ENCODE measurements at places on chromosomes 6 and 20.

GRCh38 chr6:147176795-147177194, 27.4 kb upstream of the STXBP5 start:
- peak; percentile 75 for DNase-seq

DNA sequence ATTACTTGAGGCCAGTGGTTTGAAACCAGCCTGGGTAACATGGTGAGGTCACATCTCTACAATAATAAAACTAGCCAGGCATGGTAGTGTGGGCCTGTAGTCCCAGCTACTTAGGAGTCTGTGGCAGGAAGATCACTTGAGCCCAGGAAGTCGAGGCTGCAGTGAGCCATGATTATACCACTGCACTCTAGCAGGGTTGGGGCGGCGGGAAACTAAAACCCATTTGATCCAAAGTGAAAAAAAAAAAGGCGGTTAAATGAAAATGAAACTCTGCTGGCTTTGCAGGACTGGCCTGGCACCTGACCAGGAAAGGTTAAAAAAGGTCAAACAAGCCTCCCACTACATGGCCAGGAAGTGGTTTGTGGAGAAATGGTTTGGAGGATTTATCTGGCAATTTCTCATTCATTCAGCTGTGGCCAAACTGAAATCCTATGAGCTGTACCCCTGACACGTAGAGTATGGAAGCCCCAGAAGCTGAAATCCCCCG, 36.6 kb downstream of the MTRES1 start:
- no peak for DNase-seq

DNA sequence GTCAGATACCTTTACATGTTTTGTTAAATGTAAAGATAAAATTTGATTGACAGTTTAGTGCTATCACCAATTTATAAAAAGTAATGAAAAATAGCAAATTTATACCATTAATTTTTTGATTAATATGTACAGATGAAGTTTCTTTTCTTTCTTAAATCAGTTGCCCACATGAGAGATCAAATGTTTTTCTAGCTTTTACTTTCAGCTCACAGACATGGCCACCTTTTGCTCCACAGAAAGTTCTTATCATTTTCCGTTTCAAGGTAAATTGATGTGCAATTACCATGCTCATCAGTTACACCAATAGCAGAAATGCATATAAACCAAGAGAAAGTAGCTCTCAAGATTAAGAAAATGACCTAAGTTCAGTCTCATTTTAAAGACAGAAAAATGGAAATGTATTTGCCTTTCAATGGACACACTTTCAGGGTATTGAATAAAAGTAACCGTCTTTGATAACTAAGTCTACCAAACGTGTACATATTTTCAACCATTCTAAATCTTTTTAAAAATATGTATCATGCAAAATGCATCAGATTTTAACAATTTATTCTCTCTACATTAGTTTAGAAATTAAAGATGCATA, 16.6 kb upstream of the EXOC2 start:
- DNase-seq = no peak

DNA sequence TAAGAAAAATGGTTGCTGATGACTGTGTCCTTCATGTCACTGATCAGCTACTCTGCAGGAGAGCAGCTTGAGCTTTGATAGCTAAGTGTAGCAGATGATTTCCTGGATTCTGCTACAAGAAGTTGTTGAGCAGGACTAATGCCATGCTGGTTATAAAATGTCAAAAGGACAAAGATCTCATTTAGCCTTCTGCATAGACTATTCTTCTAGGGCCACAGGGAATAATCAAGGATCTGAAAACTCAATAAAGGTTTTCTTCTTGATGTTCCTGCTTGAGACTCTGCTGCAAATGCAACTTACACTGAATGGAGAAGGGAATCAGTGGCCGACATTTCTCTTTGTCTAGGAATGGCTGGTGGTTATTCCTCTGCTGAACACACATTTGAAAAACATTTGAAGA, 360.3 kb upstream of the PTCHD4 start:
- DNase-seq = no peak

DNA sequence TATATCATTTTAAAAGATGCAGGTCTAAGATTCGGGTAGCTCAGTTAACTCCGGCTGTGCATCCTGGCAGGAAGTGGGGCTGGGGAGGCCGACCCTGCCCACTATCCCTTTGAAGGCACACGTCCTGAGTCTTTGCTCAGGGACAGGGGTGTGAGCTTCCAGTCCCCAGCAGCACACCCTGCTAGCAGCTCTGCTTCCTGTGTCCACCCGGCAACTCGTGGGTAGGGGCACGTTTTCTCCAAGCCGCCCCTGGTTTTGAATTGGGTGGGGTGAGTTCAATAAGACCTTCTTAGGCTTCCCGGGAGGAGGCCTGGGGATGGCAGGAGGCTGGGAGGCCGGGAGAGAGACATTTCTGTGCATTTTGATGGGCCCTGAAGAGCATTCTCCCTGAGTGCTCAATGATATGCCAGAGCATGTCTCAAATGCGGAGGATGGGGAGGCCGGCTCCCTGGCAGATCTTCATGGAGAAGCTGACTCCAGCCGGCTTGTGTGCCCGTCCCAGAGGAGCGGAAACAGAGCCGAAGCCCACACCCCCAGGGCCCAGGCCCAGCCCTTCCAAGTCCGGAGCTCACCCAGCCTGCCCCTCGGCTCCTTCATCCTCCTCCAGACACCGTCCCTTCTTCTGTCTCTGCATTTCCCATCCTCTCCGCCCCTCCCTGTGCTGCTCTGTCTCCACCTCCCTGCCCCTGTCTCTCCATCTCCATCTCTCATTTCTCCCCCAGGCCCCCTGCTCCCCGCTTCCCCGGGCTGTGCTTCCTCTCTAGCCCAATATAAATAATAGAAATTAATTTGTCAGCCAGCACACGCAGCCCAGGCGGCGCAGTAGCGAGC, 36.3 kb upstream of the ZFAND3 start:
- peak; percentile 62 for DNase-seq

- DNase-seq = no peak
These were observed 7.5 kb downstream of the YTHDF1 start for GRCh38 chr20:63208346-63208909.

DNA sequence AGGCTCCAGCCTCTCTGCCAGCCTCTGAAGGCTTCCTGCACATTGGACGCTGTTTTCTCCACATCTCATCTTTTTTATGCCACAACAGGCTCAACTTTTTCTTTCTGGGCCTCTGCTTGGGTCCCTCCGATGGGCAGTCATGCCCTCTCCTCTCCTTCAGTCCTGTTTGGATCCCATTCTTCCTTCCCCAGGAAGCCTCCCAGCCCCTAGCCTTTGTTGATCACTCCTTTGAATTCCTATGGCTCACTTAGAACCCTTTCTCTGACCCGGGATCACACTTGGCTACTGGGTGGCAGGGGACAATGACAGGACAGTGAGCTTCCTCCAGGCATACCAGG, 4.5 kb downstream of the SLA2 start:
- DNase-seq = no peak

DNA sequence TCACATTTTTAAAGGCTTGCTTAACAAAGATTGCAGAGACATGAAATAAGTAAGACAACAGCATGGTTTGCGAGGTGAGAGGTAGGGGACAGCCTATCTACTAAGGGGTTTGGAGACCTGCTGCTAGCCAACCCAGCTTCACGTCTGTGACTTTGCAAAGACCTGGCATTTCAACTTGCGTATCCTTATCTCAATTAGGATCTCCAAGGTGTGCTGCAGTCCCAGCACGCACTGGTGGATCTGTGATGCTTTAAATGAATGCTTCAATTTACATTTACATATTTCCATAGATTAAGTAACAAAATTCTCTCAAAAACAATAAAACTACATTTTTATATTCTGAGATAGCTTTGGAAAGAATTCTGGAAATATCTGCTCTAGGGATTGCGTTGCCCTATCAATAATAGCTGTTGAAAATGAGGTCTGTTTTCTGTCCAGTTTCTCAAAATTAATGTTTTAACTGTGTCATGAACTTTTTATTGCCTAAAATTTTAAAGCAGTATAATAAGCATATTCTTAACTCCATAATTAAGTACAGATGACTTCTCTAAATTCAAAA, 124.4 kb upstream of the EDN1 start:
- no peak for DNase-seq

DNA sequence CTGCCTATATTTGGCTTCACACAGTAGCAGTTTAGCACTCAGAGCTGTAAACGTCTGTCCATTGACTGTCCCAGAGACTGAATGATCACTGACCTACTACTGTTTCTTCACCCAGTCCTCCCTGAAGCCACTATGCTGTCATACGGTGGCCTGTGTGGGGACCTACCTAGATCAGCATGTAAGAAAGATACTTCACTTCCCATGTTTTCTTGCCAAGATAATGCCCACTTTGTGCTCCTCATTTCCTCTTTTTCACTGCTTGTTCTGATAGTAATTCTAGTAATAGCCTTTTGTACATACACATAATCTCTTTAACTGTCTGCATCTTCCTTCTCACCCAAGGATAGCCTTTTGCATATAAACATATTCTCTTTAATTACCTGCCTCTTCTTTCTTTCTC, 109.9 kb upstream of the TIAM2 start:
- DNase-seq = no peak

GRCh38 chr20:43942201-43942590, 27.5 kb downstream of the TOX2 start:
- no peak for DNase-seq

DNA sequence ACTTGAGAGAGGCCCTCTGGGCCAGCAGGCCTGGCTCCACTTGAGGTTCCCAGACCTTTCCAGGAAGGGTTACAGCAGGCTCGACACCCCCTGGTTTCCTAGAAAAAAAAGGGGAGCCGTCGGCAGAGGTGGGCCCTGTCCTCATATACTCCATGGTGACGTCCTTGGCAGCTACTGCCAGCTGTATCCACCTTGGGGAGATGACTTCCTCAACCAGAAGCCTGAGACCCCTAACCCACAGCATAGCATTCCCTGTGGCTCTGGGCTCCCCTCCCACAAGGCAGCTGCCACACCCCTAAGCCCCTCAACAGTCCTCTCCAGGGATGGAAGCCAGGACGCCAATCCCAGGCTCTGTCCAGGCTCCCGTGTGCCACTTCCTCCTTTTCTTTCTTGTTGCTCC, 294.8 kb downstream of the CDC5L start:
- no peak for DNase-seq

DNA sequence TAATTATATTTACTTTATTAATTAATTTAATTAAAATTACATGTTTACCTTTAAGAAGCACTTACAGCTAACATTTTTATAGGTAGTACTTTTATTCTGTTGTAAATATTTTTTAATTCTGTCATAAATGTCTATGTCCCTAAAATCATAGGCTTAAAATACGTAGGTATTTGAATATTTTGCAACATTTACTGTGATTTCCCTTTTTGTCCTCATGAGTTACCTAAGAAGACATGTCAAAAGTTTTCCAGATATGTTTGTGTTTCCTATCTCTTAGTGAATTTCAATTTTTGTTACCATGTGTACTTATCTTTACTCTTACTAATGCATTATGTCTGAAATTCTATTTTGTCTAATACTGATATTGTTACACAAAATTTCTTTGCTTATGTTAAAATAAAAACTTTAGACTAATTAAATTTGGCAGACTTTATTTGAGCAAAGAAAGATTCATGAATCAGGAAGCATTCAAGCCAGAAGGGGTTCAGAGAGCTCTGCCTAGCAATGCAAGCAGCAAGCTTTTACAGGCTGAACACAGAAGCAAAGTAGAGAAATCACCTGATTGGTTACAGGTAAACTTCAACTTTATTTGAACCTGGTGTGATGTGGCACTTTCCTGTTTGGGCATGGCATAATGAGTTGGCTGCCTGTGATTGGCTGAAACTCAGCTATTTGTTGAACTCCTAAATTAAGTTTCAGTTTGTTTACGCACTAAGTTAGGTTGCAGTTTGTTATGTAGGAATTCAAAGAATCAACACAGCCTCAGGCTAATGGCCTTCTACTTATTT, 123.2 kb upstream of the TMEM170B start:
- DNase-seq = no peak

DNA sequence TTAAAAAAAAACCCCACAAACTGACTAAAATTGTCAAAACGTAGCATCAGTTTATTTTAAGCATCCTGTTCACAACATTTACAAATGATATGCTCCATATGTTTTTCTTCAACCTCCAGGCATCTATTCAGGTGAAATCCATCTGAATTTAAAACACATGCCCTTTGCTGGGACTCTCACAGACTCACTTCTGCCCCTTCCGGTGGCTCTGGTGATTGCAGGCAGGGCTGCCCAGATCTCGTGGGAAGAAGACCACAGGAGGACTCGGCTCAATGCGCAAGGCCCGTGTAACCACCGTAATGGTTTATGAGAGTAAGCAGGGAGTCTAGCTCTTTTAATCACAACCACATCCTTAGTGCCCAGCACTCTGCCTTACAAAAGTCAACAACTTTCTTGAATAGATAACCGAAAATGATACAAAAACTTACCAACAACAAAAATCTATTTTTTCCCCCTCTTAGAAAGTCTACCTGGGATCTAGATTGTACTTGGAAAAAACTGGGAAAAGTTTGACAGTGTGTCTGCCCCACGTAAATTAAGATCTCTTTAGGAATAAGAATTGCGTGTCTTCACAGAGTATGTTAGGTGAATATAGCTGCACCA, 139.1 kb downstream of the KIF16B start:
- DNase-seq = peak; percentile 22

DNA sequence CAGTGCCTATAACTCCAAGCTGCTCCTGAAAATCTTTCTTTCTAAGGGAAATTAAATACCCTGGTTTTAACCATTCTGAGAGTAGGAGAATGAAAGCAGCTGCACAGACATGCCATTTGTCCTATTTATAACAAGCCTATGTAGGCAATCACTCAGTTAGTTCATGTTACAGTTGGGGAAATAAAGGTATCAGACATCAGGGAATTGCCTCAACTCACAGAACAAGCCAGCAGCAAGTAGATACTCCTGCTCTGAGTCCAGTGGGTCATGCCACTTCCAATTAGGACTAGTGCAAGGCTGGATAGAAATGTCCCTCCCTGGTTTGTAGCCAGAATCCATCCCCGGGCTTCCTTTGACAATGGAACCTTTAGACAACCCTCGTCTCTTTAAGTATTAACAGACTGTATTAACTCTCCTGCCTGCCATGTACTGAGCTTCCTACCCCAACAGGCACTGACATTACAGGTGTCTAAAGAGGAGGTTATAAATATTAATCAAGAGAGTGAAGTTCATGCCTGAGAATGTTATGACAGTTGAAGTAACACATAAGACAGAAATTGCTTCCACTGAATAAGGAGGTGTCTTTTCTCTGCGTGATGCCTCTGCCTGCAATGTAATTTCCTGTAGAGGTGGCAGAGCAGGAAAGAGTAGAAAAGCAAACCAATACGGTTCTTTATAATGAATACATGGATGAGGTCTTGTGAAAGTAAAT, 28.0 kb upstream of the MARCKS start:
- no peak for DNase-seq

DNA sequence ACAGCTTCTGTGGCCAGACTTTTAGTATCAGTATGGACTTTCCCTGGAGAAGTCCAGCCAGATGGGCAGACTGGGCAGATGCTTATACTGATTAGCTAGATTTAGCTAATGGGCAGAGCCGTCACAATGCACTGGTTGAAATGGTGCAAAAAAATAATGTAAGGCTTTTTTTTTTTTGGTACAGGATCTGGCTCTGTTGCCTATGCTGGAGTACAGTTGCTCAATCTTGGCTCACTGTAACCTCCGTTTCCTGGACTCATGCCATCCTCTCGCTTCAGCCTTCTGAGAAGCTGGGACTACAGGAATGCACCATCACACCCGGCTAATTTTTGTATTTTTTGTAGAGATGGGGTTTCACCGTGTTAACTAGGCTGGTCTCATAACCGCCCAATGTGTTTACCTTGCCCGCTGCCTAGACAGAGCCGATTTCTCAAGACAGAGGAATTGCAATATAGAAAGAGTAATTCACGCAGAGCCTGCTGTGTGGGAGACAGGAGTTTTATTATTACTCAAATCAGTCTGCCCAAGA, 16.4 kb upstream of the KIFC1 start:
- no peak for DNase-seq

- no peak for DNase-seq
These were observed 24.8 kb downstream of the NCOA5 start for GRCh38 chr20:46065006-46065405.

- DNase-seq = no peak
These were observed 327.8 kb upstream of the MAN1A1 start for GRCh38 chr6:119677384-119677783.
